ENCODE measurements at places on chromosomes 5 and 9.

- DNase-seq = peak; percentile 21
These were observed 79.1 kb downstream of the AOPEP start for GRCh38 chr9:94805585-94805984.

GRCh38 chr5:139637438-139638089, 10.6 kb upstream of the CXXC5 start:
- peak; percentile 95 for DNase-seq

- no peak for DNase-seq
These were observed 28.7 kb upstream of the UBAC1 start for GRCh38 chr9:135989722-135990467.

GRCh38 chr5:40332970-40333369, 346.7 kb upstream of the PTGER4 start:
- DNase-seq = no peak

DNA sequence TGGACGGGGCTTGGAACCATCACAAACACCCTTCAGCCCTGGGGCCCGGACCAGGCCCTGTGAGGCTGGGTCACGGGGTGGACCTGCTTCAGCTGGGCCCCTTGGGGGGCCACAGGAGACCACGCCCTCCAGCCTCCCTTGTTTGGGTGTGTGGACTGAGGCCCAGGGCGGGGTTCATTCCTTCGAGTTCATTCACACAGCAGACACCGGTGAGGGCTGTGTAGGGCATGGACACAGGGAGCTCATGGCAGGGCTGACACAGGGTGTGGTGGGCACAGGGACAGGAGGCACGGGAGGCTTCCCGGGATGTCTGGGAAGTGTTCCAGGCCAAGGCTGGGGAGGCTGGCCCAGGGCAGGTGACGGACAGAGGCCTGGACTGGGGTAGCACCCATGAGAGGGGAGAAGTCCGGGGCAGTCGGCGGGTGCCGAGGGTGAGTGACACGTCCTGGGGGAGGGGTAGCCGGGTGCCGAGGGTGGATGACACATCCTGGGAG, 8.9 kb downstream of the DNLZ start:
- peak; percentile 52 for DNase-seq

GRCh38 chr9:38686933-38687332, 33.0 kb downstream of the FAM240B start:
- no peak for DNase-seq

DNA sequence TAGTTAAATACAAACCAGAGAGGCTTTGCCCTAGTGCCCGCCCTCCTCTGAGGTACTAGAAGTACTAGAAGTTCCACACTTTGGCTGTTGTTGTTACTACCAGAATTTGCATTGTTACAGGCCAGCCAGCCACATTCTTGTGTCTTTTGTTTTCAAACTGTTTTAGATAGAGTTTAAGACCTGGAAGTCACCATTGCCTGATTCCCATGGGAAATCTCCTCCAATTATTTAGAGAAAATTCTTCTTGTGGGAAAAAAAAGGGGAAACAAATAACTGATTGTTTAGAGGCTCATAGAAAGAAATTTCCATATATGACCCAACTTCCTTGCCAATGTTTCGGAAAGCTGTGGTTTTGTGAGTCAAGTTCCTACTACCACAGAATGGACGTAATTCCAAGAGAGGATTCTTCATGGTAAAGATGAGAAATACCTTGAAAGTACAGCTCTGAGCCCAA, 252.2 kb downstream of the GOLPH3 start:
- DNase-seq = no peak

- no peak for DNase-seq
These were observed 674.6 kb upstream of the SEMA6A start for GRCh38 chr5:117249086-117249815.

DNA sequence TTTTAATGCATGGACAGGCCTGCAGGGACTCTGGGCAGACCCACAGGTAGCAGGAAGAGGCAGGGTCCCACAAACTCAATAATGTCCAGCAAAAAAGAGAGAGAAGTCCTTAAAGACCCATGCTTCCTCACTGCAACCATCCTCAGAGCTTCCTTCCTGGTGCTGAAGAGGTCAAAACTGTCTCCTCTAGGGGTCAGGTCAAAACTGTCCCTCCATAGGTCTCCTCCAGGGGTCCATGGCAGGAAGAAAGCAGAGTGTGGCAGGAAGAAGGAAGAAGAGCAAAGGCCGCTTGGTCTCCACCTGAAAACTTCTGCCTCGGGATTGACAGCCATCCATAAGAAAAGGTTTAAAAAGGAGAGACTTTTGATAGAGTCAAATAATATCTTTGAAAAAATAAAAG, 261.9 kb upstream of the TRIM32 start:
- DNase-seq = no peak

GRCh38 chr9:75892216-75892911, 1.9 kb downstream of the PCSK5 start:
- no peak for DNase-seq

DNA sequence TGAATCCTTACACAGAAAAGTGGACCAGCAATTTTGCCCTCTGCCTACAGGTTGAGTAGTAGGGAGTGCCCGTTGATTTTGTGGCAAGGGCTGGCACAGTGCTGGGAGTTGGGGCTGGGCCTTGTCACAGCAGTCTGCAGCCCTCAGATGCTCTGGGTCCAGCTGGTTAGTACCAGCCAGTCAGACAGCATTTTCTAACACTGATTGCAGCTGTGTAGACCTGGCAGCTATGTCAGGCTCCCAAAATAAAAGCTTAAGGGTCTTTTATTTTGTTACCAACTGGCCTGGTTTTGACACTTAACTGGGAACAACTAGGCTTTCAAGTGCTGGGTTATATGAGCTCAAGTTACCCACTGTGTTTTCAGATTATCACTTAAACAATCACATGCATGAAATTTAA, 57.7 kb downstream of the MAT2B start:
- DNase-seq = no peak

DNA sequence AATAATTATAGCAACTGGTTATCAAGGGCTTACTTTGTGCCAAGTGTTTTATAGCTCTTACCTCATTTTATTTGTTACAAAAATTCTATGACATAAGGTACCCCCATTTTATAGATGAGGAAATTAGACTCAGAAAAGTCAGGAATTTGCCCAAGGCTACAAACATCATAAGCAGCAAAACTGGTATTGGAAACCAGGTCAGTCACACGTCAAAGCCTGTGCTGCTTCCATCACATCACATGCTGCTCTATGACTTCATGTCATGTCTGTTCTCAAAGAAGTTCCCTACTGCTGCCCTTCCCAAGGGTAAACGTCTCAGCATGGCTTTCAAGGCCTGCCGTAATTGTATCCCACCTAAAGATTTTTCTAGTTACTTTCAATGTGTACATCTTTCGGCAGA, 6.9 kb upstream of the KIF2A start:
- DNase-seq = no peak

DNA sequence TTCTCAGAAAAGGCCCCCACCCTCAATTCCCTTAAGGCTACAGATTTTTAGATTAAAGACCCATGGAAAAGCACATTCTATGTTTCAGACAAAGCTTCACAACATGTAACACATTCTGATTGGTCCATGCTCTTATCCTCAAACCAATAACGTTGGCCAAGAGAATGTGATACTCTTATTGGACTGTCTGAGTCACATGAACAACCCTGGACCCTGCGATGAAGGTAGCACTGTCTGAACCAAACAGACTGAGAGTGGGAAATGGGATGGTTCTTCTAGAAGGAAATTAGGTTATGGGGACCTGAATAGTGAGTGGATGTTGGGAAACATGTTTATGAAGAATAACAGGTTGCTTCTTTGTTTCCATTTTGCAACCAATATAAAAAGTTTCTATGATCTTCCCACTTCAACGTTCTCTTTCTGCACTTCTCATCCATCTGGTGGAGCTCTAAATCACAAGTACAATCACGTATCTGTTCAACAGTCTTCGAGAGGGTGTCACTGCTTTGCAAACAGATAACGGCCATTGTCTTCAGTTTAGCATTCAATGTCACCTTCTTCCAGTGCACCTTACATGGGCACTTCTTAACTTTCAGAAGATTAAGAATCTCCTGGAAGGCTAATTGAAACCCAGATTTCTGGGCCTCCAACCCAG, 81.6 kb downstream of the PTCH1 start:
- no peak for DNase-seq

DNA sequence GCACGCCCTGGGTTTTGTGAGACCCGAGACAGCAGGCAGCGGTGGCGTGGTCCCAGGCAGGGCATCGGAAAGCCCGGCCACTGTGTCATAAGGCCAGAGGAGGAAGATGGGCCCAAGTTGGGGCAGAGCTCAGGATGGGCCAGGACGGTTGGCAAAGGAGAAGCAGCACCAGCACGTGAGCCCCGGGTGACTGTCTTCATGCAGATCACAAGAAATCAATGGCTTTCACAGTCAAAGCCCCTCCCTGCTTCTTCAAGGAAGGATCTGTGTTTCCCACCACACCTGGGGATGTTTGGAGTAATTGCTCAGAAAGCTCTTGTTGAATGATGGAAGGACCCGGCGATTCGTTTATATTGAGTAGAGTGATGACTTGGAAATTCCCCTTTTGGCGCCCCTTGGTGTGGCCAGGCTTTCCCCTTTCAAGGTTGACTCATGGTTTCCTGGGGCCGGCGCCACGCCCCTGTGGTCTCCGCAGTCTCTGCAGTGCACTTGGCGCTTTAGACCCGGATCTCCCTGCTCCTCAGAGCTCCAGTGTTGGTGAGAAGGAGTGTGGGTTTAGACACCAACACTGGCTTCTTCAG, 52.1 kb downstream of the IL31RA start:
- no peak for DNase-seq

- DNase-seq = no peak
These were observed 84.6 kb upstream of the DNAH5 start for GRCh38 chr5:14028938-14029584.
